Pancreas (tissue), 10 donors: ENCODE measurements at places on chromosomes 13 and 19. TPM values are rescaled to one million over a fixed set of nuclear protein-coding genes. Genes with fewer than 3 reads are reported as not detected.
A peak's percentile ranks its signal among the peaks of the same experiment; 100 is the strongest.

Gene CYP4F8
- total RNA-seq: not detected

Gene MAMSTR
- 0.52 TPM for total RNA-seq

Gene PRRG2
- total RNA-seq: 8.5 TPM

GRCh38 chr13:62357887-62358645 is 942.4 kb upstream of the PCDH20 start:
- peak; percentile 27 for DNase-seq

DNA sequence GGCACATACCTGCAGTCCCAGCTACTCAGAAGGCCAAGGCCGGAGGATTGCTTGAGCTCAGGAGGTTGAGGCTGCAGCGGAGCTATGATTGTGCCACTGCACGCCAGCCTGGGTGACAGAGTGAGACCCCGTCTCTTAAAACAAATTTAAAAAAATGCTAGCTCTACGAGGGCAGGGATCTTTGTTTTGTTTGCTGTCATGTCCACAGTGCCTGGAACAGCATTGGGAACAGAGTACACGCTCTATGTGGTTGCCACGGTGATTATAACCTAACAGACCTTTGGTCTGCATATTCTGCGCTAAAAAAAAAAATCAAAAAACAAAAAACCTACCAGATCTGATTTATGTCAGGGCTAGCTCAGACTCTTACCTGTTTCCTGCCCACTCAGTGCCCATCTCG is 2.2 kb upstream of the SHFL start:
- DNase-seq: no peak
